CD4-positive, alpha-beta memory T cell (primary cell): ENCODE measurements at places on chromosomes 6 and 20. TPM values are rescaled to one million over a fixed set of nuclear protein-coding genes. Genes with fewer than 3 reads are reported as not detected.

DNA sequence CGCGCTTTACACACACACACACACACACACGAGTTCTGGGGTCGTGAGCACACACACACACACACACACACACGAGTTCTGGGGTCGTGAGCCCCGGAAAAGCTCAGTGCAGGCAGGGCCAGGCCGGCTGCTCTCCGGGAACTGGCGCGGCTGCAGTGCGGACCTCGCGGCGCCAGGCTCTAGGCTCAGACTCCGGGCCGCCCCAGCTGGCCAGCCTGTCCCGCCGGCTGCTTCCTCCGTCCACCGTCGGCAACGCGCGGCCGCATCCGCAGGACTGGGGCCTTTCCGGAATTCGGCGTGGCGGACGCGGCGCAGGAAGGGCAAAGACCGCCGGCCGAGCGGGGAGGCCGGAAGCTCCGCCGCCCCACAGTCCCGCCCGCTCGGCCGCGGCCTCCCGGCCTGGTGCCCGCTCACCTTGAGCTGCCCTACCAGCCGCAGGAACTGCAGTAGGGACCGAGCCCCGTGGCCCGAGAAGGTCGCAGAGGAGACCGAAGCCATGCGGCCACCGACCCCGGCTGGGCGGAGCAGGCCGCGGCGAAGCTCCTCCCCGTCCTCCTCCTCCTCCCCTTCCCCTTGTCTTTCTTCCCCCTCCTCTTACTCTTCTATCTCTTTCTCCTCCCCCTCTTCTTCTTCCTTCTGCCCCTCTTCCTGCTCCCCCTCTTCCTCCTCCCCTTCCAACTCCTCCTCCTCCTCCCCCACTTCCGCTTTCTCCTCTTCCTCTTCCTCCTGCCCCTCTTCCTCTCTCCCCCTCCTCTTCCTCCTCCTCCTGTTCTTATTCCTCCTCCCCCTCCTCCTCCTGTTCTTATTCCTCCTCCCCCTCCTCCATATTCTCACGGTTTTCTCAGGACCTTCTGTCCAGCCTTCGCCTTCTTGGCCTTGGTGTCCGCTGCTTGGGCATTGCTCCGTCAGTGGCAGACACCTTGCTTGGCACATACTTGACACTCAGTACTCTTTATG is at the start of gene HDDC2:
HDDC2 (minus strand) TSS at position 533 of the 957 bp plus-strand sequence; CDS start at position 498, 35 bp downstream.
- peak; percentile 39 for DNase-seq
- peaks cover 4% of the 10 kb centered on the region for H3K36me3 ChIP-seq
- H3K27ac ChIP-seq, result peak within 1 kb of the TSS; percentile 62
- peak within 1 kb of the TSS; percentile 44 for H3K4me3 ChIP-seq
- H3K4me1 ChIP-seq, result peaks cover 47% of the 10 kb centered on the region

GRCh38 chr6:142659661-142660060 is 285.3 kb downstream of the HIVEP2 start:
- no peak for DNase-seq
- H3K4me1 ChIP-seq, result no peaks in the 10 kb centered on the region
- no peak overlapping the region for H3K4me3 ChIP-seq
- H3K36me3 ChIP-seq, result no peaks in the 10 kb centered on the region

The TAP1 gene
- 136 TPM for total RNA-seq

The IL17A gene
- total RNA-seq, result not detected

- no peaks in the 10 kb centered on the region for H3K36me3 ChIP-seq
- H3K4me1 ChIP-seq, result no peaks in the 10 kb centered on the region
- no peak overlapping the region for H3K27ac ChIP-seq
- H3K4me3 ChIP-seq, result no peak overlapping the region
- no peak for DNase-seq
- no peaks in the 10 kb centered on the region for H3K27me3 ChIP-seq
Measured at GRCh38 chr6:88246654-88247053, 80.5 kb upstream of the CNR1 start.

The RPP21 gene
- 51.6 TPM for total RNA-seq

GRCh38 chr6:121187833-121188200 is 146.5 kb downstream of the TBC1D32 start:
- DNase-seq, result no peak
- no peak overlapping the region for H3K4me3 ChIP-seq
- no peak overlapping the region for H3K27ac ChIP-seq
- no peaks in the 10 kb centered on the region for H3K36me3 ChIP-seq
- no peaks in the 10 kb centered on the region for H3K27me3 ChIP-seq

GRCh38 chr6:22442826-22443225 is 126.5 kb upstream of the HDGFL1 start:
- H3K27ac ChIP-seq, result no peak overlapping the region
- no peaks in the 10 kb centered on the region for H3K27me3 ChIP-seq
- no peak for DNase-seq
- no peaks in the 10 kb centered on the region for H3K4me1 ChIP-seq
- no peaks in the 10 kb centered on the region for H3K36me3 ChIP-seq

DNA sequence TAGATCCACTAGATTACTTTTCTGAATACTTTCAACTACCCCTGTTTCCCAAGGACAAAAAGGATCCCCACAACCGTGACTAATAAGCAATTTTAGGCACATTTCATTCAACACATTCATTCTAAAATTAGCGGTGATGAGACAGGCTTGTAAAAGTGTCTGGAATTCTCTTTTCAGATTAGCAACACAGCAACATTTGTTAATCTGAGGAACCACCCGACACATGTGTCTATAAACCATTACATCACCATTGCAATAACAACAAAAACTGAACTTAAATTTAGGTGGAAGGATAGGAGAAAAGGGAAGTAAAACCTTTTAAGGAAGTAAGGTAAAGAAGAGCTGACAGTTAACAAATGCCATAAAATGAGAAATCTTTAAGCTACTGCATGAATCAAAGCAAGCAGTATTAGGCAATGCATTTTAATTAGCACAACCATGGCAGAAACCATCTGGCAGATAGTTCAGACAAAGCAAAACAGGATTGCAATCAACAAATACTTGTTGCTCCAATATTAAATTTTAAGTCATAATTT is 49.1 kb downstream of the MAP3K7 start:
- no peak for DNase-seq
- H3K27me3 ChIP-seq, result no peaks in the 10 kb centered on the region
- H3K4me1 ChIP-seq, result no peaks in the 10 kb centered on the region
- H3K36me3 ChIP-seq, result peaks cover 10% of the 10 kb centered on the region

DNA sequence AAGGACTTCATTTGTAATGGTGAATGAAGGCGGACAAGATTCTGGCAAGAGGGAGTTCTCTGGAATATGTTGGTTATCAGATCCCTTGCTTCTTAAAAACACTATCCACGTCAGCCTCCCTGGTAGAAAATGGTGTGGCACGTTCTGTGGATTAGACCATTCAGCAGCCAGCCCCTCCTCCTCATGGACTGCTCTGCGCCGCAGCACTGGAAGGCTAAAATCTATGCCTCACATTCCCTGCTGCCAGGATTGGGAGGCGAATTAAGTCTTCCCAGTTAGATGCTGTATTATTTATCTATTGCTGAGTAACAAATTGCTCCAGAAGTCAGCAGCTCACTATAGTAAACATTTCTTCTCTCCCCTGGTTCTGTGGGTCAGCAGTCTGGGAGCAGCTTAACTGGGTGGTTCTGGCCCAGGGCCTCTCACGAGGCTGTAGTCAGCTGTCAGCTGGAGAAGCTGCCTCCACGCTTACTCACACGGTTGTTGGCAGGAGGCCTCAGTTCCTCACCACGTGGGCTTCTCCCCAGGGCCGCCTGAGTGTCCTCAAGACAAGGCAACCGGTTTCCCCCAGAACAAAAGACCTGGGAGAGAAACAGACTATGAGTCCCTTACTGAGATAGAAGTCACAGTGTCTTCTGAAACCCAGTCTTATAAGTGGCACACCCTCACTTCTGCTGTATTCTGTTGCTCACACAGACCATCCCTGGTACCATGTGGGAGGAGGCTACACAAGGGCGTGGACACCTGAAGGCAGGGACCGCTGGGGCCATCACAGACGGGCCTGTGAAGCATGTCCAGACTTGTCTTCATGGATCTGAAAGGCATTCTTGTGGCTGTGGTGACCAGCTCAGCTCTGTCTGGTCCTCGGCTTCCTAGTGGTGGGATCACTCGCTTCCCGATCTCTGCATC is 101.0 kb downstream of the NRN1 start:
- DNase-seq, result no peak
- no peak overlapping the region for H3K4me3 ChIP-seq
- no peaks in the 10 kb centered on the region for H3K27me3 ChIP-seq
- no peak overlapping the region for H3K27ac ChIP-seq
- no peaks in the 10 kb centered on the region for H3K36me3 ChIP-seq
- H3K4me1 ChIP-seq, result no peaks in the 10 kb centered on the region

- no peaks in the 10 kb centered on the region for H3K4me1 ChIP-seq
- no peaks in the 10 kb centered on the region for H3K27me3 ChIP-seq
- no peaks in the 10 kb centered on the region for H3K36me3 ChIP-seq
- no peak overlapping the region for H3K4me3 ChIP-seq
- DNase-seq, result no peak
Measured at GRCh38 chr20:19291024-19291817, 78.8 kb downstream of the SLC24A3 start.

DNA sequence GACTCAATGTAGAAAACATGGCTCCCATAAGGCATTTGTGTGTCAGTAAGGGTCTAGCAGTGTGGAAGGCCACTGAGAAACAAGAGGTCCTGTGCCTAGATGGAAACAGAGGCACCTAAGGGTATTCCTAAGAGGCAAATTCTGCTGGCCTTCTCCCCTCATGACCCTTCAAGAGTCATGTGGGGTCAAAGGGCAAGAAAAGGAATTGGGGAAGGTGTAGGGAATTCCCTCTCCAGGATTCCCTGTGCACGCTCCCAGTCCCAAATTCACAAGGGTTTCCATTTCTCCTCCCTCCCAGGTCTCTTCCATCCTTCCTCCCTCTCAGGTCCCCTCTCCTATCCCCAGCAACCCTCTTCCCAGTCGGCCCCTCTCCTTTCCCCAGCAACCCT is 568 bp downstream of the AGPAT1 start:
- H3K4me1 ChIP-seq, result peaks cover 61% of the 10 kb centered on the region
- H3K4me3 ChIP-seq, result peak overlapping the region; percentile 74
- peak overlapping the region; percentile 91 for H3K27ac ChIP-seq
- DNase-seq, result no peak
- peaks cover 2% of the 10 kb centered on the region for H3K36me3 ChIP-seq

DNA sequence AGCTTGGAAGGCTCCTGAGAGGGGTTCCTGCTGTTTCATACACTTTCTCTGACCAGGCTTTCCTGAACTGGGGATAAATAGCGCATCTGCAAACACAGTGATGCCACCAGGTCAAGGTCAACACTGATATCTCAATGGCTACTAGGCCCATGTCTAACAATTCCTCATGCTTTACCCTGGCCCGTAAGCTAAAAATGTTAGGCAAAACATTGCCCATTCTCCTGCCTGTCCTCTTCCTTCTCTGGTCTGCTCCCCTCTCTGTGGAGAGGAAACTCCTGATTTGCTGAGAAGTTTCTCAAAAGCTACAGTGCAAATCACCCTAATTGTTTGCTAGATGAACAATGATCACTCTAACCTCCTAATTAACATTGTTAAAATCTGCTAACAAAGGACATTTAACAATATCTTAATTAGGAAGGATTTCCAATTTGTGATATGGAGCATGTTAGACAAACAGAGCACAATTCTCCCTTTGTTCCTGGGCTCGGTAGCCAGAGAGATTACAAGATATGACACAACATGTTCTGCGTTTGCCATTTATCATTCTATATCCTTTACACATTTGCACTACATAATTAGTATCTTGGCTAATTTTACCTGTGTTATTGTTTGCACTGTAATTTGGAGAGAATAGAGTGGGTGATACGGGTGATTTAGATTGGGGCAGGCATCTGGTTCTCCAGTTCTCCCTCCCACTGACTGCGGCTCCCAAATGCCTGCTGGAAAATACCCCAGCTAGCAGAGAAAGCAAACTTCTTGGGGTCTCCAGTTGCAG is 266.8 kb downstream of the CD83 start:
- no peaks in the 10 kb centered on the region for H3K36me3 ChIP-seq
- H3K4me3 ChIP-seq, result no peak overlapping the region
- no peaks in the 10 kb centered on the region for H3K4me1 ChIP-seq
- no peak overlapping the region for H3K27ac ChIP-seq
- DNase-seq, result no peak

- no peaks in the 10 kb centered on the region for H3K27me3 ChIP-seq
- H3K36me3 ChIP-seq, result no peaks in the 10 kb centered on the region
- no peaks in the 10 kb centered on the region for H3K4me1 ChIP-seq
- DNase-seq, result no peak
- no peak overlapping the region for H3K4me3 ChIP-seq
- H3K27ac ChIP-seq, result no peak overlapping the region
Measured at GRCh38 chr6:146892283-146892612, 293.5 kb downstream of the ADGB start.

DNA sequence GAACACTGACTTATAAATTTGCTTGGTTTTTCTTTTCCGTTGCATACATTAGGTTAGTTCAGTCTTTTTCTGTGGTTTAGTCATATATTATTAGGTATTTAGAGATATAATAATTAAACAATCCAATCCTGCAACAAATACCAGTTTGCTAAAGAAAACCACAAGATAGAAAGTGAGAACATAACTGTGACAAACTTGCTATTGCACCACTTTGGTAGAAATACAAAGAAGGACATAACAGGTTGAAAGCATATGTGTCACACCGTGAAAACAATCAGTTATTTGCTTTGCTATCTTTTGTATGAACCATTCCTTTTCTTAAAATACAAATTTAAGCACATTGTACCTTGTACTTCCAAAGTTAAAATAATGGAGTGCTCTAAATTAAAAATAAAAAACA is 42.0 kb upstream of the KCNQ5 start:
- DNase-seq, result no peak
- H3K27me3 ChIP-seq, result no peaks in the 10 kb centered on the region
- H3K4me1 ChIP-seq, result no peaks in the 10 kb centered on the region

- no peak overlapping the region for H3K27ac ChIP-seq
- DNase-seq, result no peak
- peaks cover 6% of the 10 kb centered on the region for H3K27me3 ChIP-seq
- H3K4me3 ChIP-seq, result no peak overlapping the region
- no peaks in the 10 kb centered on the region for H3K36me3 ChIP-seq
Measured at GRCh38 chr6:11036977-11037430, 7.1 kb downstream of the ELOVL2 start.

GRCh38 chr6:98044791-98045470 is 761.9 kb upstream of the MMS22L start:
- no peaks in the 10 kb centered on the region for H3K36me3 ChIP-seq
- H3K27me3 ChIP-seq, result no peaks in the 10 kb centered on the region
- H3K27ac ChIP-seq, result no peak overlapping the region
- no peaks in the 10 kb centered on the region for H3K4me1 ChIP-seq
- no peak for DNase-seq

GRCh38 chr6:45845567-45845966 is 170.1 kb downstream of the CLIC5 start:
- no peaks in the 10 kb centered on the region for H3K4me1 ChIP-seq
- H3K36me3 ChIP-seq, result no peaks in the 10 kb centered on the region
- no peak overlapping the region for H3K4me3 ChIP-seq
- H3K27ac ChIP-seq, result no peak overlapping the region
- DNase-seq, result no peak

DNA sequence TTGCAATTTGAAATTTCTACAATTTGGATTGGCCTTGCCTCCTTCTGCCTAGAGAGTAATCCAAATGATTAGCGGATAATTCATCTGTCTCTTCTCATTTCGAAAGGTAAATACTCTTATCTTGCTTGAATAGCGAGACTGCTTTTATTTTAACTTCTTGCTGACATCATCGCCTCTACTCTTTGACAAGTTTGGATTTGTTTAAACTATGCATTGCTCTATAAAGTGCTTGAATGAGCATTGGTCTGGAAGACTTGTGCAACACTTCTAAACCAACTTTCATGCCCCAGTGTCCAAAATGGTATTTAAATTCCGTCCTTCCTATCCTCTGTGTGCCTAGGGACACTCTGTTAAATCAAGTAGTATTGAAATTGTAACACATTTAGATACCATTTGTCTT is 384.1 kb upstream of the SLC35B3 start:
- H3K27me3 ChIP-seq, result no peaks in the 10 kb centered on the region
- DNase-seq, result no peak
- no peak overlapping the region for H3K27ac ChIP-seq
- H3K36me3 ChIP-seq, result no peaks in the 10 kb centered on the region
- no peaks in the 10 kb centered on the region for H3K4me1 ChIP-seq
- H3K4me3 ChIP-seq, result no peak overlapping the region
